ENCODE measurements at places on chromosomes 3 and 15. TPM values are rescaled to one million over a fixed set of nuclear protein-coding genes. Genes with fewer than 3 reads are reported as not detected.

The DET1 gene
- 5.3 TPM for total RNA-seq

The EPHA3 gene
- 0.11 TPM for total RNA-seq

The LRRC57 gene
- 22.8 TPM for total RNA-seq

The ITPKA gene
- total RNA-seq: under 0.01 TPM

The IL17RC gene
- 365 TPM for total RNA-seq

The PLA2G4B gene
- 0.33 TPM for total RNA-seq

The CPN2 gene
- not detected for total RNA-seq

The TICRR gene
- 2.7 TPM for total RNA-seq

The LIPC gene
- not detected for total RNA-seq

The TMEM40 gene
- 11.0 TPM for total RNA-seq

Data from placental epithelial cell (primary cell).